Epithelial cell of alveolus of lung (primary cell): ENCODE measurements at places on chromosomes 7 and 10. TPM values are rescaled to one million over a fixed set of nuclear protein-coding genes. Genes with fewer than 3 reads are reported as not detected.

Gene MIOS
- total RNA-seq = 17.3 and 18.1 TPM in 2 replicates

Gene CLCN1
- 0.13 TPM in 1 of 2 replicates, not detected in the other for total RNA-seq

Gene NUTM2D
- 0.56 and 1.8 TPM in 2 replicates for total RNA-seq

Gene ADCY1
- total RNA-seq = 0.16 and 0.52 TPM in 2 replicates

Gene LIPF
- not detected in 2 replicates for total RNA-seq

Gene PKD1L1
- under 0.01 TPM in 1 of 2 replicates, not detected in the other for total RNA-seq

Gene OPN4
- total RNA-seq = not detected in 2 replicates

Gene CPA2
- not detected in 2 replicates for total RNA-seq

Gene EIF4EBP2
- 19.9 and 52.8 TPM in 2 replicates for total RNA-seq

Gene KCNK18
- total RNA-seq = not detected in 2 replicates

Gene GRM8
- not detected in 2 replicates for total RNA-seq

Gene KLHDC10
- total RNA-seq = 15.5 and 18.2 TPM in 2 replicates

Gene RNF133
- 0.32 TPM in 1 of 2 replicates, not detected in the other for total RNA-seq

Gene MSS51
- total RNA-seq = 0.39 and 0.96 TPM in 2 replicates

Gene MRPL43
- 83.3 and 101 TPM in 2 replicates for total RNA-seq

Gene CPXM2
- 1.8 TPM in 1 of 2 replicates, not detected in the other for total RNA-seq

Gene LRRD1
- total RNA-seq = 0.26 and 0.56 TPM in 2 replicates

Gene TAS2R5
- 0.39 and 0.48 TPM in 2 replicates for total RNA-seq

Gene TMEM130
- 0.16 and 1.9 TPM in 2 replicates for total RNA-seq

Gene VWDE
- 0.13 and 1.4 TPM in 2 replicates for total RNA-seq

Gene TMEM196
- 0.24 TPM in 1 of 2 replicates, not detected in the other for total RNA-seq

Gene NPSR1
- total RNA-seq = not detected in 2 replicates

Gene SEMA4G
- total RNA-seq = 2.8 and 6.1 TPM in 2 replicates

Gene ASIC3
- total RNA-seq = 0.13 and 0.96 TPM in 2 replicates
